ENCODE measurements at places on chromosomes 7 and 10. TPM values are rescaled to one million over a fixed set of nuclear protein-coding genes. Genes with fewer than 3 reads are reported as not detected.

The PHKG1 gene
- total RNA-seq, result 0.29 TPM

The OPN4 gene
- total RNA-seq, result not detected

DNA sequence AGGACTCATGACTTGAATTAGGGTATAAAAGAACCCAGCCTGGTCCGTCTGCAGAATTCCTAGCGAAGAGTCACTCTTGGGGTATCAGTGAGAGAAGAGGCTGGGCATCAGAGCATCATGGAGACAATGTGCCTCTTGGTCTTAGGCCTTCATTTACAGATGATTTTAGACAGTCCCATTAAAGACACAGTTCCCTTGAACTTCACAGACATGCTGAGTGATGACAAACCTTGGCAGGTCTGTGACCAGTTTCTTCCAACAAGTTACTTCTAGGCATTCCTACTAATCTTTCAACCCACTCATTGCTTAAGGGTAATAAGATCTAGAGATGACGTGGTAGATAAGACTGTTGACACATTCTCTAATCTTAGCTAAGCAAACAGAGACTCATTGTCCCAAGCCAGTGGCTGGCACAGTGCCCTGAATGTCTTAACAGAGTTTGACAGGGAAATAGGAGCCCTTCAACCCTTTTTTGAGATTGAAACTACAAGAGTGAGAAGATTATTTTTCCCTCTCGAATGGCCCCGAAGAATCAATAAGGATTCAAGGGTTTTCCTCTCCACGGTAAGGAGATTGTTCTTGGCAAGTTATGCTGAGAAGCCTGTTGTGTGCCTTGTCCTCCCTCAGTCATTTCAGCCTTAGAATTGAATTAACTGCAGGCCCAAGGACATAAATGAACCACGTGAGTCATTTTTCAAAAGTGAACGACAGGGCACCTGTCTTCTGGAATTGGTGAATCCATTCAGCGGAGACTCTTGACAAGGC lies 281.1 kb downstream of the CCDC3 start:
- DNase-seq, result no peak

DNA sequence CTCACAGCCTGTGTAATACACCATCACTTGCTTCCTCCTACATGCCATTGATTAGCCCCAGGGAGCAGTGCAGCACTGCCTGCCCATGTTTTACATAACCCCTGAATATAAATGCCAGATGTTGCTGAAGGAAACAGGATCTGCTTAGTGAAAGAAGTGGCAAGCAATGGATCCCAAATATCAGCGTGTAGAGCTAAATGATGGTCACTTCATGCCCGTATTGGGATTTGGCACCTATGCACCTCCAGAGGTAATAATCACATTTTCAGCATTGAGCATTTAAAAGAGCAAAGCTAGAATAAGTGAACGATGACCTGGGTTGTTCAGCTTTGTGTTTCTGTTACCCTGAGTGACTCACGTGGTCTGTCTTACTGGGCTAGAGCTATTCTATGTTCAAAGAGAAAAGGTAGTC lies at the start of gene AKR1C4:
Gene AKR1C4, plus strand, starts transcription at position 136 of the 412 bp plus-strand sequence. Its CDS starts 31 bp downstream, at position 167.
- DNase-seq, result no peak

GRCh38 chr7:22561895-22562593 lies 62.1 kb upstream of the STEAP1B start:
- peak; percentile 38 for DNase-seq

GRCh38 chr7:70659263-70659662 lies 472.7 kb upstream of the GALNT17 start:
- DNase-seq, result no peak

GRCh38 chr10:33422471-33423153 lies 88.1 kb upstream of the NRP1 start:
- no peak for DNase-seq

- no peak for DNase-seq
These were observed 35.7 kb upstream of the PRPS1L1 start for GRCh38 chr7:18063149-18063901.

DNA sequence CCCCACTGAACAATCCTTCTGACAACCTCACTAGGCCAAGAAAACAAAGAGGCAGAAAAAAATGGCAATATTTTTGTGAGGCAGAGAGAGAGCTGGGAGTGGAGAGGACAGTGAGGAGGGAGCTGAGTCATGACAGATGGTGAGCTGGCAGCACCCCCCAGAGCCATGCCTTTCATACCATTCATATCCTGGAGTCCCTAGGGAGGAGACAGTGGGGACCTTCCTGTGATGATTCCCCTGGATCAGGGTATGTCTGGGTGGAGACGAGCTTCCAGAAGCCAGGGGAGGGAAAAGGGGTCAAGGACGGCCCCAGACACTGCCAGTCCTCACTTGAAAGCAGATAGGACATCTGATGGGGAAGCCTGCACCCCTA lies 160.5 kb downstream of the ADAM12 start:
- DNase-seq, result no peak

The FRMD4A gene
- 4.3 TPM for total RNA-seq

DNA sequence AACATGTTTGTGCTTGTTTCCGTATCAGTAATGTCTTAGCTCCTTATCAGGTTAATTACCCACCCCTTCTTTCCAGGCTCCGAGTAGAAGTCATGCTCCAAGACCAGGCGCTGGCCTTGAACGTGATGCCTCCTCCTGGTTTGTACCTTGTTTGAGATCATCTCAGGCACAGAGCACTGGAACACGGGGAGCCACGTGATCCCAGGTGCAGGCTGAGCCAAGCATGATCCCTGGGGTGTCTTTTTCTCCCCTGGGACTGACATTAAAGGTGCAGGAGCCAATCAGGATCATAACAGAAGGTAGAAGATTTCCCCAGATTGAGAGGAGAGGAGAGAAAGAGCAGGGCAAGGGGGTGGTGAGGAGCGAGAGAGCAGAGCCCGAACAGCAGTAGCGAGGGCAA lies 626.1 kb upstream of the GALNT17 start:
- DNase-seq, result no peak

- no peak for DNase-seq
These were observed 23.7 kb upstream of the ELFN1 start for GRCh38 chr7:1646391-1646790.

The CPA2 gene
- total RNA-seq, result 0.84 TPM

DNA sequence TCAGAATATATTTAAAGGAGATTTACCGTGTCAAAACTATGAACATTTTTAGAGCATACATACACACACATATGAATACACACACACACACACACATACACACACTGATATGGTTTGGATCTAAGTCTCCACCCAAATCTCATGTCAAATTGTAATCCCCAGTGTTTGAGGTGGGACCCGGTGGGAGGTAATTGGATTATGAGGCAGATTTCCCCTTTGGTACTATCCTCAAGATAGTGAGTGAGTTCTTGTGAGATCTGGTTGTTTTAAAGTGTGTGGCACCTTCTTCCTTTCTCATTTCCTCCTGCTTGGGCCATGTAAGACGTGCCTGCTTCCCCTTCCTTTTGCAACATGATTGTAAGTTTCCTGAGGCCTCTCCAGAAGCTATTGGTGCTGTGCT lies 515.0 kb upstream of the ZMIZ1 start:
- DNase-seq, result no peak

All from K562 (cell line).